ENCODE measurements at places on chromosomes 12 and 14.
A peak's percentile ranks its signal among the peaks of the same experiment; 100 is the strongest.

DNA sequence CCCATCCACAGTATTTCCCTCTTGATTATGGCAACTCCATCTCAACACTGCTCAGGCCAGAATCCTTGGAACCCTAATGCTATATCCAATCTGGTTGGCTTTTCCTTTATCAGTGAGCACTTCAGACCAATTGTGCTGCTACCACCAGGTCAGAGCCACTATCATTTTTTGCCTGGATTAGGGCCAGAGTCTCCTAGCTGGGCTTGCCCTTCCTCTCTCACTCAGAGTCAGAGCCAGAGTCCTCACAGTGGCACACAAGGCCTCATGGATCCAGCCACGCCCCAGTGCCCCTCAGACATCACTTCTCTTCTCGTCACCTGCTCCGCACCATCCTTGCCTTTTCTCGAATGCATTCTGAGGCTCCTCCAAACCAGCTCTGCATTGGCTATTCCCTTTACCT lies 211.1 kb downstream of the ANO6 start:
- DNase-seq, result no peak

- no peak for DNase-seq
Measured at GRCh38 chr12:28535216-28535615, 345.0 kb downstream of the CCDC91 start.

DNA sequence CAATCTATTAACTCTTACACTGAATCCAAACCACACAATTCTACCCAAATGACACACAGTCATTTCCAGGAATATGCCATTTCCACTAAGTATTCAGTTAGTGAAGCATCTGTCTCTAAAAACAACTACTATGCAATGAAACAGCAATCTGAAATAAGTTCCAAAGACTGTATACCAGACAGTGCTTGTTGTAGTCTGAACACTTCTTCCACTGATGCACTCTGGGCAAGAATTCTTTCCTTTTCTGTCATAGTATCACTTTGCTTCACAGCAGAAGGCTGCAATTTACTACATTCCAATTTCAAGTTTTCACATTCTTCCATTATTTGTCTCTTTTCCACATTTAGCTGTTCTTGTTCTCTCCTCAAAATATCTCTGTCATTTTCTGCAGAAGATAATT lies 25.8 kb downstream of the TRIP11 start:
- no peak for DNase-seq

GRCh38 chr12:85829391-85829790 lies 6.8 kb downstream of the RASSF9 start:
- no peak for DNase-seq

DNA sequence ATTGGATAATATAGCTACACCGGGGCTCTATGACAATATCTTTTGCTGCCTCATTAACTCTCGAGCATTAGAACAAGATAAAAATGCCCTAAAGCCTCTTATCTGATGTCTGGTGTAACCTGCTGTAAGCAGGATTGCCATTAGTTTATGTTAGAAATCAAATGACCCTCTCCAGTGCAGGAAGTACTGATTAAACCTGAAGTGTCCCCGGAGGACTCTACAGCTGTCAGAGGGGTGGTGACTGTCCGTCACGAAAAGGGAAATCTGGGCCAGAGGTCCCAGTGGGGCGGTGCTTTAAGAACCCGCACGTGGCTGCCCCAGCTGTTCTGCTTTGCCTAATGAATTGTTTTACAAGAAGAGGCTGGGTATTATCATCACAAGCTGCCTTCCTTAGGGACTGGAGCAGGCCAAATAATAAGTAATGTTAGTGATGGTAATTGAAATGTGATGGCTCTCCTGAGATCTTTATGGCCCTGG lies 55.7 kb downstream of the LIN52 start:
- no peak for DNase-seq

- no peak for DNase-seq
Measured at GRCh38 chr12:91918431-91918830, 227.2 kb downstream of the BTG1 start.

- DNase-seq, result no peak
Measured at GRCh38 chr12:4587108-4587507, 25.1 kb downstream of the DYRK4 start.

GRCh38 chr12:52495389-52495788 lies 2.3 kb upstream of the KRT6A start:
- DNase-seq, result no peak

- DNase-seq, result no peak
Measured at GRCh38 chr12:3136641-3137267, 59.6 kb downstream of the TSPAN9 start.

DNA sequence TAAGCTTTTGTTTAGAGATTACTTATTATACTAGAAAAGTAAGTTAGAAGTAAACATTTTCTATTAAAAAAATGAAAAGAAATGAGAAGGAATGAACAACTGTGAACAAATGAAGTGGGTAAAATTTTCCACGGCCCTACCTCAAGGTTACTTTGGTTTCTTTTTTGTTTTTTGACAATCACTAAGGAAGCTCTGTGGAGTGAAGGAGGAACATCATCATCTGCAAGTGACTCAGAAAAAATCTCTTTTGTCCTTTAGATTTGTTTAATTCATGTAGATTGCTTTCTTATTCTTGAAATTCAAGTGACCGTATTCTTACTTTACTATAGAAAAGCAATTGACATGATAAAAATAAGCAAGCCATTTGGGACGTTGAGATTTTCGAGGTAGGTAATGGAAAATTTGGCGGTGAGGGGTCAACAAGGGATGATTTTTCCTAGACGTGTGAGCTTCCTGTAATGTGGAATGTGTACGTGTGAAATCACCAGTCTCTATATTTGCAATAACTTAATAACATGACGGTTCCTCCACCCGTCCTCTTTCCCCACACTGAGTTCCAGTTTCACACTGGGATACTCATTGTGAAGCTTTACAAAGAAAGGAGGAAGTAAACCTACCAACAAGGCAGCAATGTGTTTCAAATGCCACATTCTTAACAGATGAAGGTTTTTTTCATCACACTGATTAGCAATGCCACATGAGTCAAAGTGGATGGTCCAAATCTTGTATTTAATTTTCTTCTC lies 62.3 kb upstream of the EGLN3 start:
- DNase-seq, result no peak

GRCh38 chr14:56608689-56609088 lies 29.1 kb downstream of the TMEM260 start:
- DNase-seq, result no peak

DNA sequence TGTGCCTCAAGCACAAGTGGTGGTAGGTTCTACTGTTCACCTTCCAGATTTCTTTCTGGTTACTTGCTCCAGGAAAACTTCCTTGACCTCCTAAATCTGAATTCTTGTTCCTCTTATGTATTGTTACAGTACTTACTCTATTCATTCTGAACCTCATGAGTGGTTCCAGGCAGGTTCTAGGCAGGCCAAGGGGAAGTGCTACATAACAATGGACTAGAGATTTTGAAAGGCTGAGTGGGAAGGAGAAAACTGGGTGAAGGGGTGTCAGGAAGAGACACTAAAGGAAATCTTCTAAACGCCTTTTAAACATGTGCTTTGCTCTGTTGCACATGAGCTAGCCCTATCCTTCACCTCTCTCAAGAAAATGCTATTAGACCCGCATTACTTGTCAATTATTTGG lies 1.6 kb downstream of the YARS2 start:
- DNase-seq, result no peak

DNA sequence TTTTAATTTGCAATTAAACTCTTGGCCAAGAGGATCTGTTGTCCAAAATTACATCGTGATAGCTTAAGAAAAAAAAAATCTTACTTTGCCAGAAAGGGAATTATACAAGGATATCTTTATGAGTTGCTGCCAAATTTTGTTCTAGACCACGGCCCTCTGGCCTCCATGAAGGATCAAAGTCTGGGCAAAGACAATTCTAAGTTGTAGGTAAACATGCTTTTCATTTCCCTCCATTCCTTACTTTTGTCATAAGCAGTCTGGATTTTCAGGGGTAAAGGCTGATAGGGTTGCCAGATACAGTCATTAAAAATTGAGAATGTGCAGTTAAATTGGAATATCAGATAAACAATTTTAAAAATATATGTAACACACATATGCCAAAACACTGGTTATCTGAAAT lies 135.1 kb downstream of the MON2 start:
- DNase-seq, result no peak

DNA sequence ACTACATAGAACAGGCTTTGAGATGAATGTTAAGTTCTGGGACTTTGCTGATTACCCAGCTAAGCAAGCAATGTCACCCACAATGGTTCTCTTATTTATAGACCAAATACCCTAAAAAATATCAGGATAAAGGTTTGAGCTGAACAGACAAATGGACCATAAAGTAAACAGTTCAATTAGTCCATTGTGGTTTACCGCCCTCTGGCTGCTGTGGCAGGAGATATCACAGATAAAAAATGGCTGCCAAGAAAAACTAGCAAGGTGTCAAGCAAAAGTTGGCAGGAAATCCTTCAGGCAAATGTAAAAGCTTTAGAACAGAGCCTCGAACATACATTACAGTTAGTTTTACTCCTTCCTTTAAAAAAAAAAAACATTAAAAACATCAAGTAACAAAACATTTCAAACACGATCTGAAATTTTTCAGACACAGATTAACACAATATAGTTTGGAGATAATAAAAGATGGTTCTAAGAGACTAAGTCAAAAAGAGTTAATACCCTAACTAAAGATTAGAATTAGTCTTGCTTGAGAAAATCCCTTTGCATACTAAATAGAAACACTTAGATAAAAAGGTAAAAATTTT lies 41.3 kb downstream of the MED13L start:
- DNase-seq, result peak; percentile 10

GRCh38 chr12:89343127-89343526 lies 9.2 kb downstream of the DUSP6 start:
- DNase-seq, result peak; percentile 34

DNA sequence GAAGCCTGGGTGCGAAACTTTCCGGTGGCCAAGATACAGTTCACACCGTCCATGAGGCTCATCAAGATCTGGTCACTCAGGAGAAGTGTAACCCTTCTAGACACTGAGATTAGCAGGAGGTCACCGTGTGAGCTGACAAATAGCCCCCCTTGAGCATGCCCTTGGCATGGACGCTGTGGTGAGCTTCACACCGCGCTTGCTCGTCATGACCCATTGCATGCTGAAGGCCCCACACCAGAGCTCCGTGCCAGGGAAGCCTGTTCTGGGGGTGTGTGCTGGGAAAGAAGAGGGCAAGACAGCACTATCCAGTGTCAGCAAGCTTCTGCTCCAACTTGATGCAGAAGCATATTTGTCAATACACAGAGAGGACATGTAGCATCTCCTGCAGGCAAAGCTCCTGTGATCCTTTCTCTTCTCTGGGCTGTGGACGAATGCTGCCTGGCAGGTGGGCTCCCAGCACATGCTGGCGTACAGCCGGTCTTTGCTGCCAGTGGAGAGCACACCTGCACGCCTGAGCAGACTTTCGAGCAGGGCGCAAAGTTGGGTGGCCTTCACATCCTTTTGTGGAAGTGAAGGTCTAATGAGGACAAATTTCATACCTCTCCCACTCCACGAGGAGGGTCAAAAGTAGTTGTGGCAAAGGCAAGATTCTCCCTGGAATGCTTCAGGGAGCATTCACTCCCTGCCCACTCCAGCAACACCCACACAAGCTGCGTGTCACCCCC lies 126.9 kb upstream of the FKBP4 start:
- no peak for DNase-seq

DNA sequence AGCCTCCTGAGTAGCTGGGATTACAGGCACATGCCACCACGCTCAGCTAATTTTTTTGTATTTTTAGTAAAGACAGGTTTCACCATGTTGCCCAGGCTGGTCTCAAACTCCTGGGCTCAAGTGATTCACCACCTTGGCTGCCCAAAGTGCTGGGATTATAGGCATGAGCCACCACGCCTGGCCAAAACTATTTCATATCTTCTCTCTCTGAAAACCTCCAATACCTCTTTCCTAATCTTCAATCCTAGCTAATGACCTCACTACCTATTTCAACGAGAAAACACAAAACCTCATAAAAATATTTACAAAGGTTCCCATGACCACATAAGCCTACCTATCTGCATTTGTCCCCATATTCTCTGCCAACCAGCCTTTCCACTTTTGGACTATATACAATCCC lies 32.3 kb upstream of the ANKS1B start:
- no peak for DNase-seq

GRCh38 chr12:93939641-93940325 lies 208.6 kb upstream of the PLXNC1 start:
- DNase-seq, result peak; percentile 17

DNA sequence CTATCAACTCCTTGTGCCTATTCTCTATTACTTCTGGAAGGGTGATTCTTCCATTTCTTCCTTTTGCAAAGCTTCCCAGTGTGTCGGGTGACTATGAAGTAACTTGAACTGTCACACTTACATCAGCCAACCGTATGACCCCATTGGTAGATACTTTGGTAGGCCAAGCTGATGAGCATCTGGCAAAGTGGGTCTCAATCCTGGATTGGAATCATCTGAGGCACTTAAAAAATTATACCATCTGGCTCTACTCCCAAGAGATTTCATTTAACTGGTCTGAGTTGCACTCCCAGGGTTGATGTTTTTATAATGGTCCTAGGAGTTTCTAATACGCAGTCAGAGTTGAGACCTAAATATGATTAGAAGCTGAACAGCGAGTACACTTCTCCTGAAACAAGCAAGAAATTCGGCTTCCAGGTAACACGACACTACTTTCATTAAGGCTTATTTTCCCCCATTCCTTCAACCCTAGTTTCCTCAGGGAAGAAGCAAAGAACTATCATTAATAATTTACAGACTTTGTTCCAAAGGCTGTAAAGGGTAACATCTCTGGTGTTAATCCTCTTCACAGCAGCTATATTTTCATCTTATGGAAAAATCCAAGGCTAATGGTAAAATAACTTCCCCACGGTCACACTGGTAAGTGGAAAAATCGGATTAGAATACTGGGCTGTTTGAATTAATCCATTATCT lies 76.8 kb downstream of the PDE6H start:
- DNase-seq, result no peak

- no peak for DNase-seq
Measured at GRCh38 chr12:98211909-98212695, 303.3 kb upstream of the TMPO start.

GRCh38 chr12:22477894-22478287 lies 66.5 kb downstream of the C2CD5 start:
- DNase-seq, result no peak

DNA sequence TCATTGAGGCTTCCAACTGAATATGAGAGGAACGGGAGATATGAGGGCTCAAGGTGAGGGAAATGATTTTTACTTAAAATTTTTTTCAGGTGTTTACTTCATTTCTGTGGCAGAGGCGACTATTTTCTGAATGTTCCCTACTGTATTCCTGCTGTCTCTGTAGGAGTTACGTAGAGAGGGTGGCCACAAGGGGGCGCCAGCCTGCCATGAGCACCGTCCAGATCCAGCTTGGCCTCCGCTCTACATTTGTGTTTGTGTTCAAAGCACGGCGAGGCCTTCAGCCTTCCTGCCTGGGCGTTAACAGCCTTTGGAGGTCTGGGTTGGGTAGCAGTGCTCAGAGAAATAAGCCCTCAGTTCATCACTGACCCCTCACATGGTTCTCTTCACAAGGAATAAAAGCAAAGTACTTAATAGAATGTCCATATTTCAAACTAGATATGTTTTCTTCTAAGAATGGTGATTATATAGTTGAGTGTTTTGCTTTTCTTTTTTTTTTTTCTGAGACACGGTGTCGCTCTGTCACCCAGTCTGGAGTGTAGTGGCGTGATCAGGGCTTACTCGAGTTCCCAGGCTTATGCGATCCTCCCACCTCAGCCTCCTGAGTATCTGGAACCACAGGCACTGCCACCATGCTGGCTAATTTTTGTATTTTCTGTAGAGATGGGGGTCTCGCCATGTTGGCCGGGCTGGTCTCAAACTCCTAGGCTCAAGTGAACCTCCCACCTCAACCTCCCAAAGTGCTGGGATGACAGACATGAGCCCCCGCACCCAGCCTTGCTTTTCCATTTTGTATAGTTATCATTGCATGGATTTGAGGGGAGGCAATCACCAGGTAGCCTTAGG lies 22.3 kb downstream of the CKB start:
- no peak for DNase-seq

- no peak for DNase-seq
Measured at GRCh38 chr14:50812180-50812579, 18.8 kb downstream of the NIN start.
